HCEC 1CT (cell line): ENCODE measurements at places on chromosomes 5 and 9.

DNA sequence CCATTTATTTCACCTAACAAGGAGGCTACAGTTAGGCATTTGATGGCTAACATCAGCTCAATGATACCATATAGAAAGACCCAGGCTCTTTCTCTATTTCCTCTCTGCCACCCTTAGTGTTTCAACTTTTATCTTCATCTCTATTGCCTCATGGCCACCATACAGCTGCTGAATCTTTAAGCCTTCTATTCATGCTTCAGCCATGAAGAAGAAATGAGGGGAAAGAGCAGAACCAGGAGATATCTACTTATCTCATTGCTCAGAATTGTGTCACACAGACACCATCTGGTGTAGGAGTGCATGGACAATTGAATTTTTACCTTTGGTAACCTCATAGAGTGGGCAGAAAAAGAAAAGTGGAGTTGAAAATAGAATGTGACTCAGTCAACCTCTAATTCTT, 6.7 kb downstream of the GAPT start:
- no peak for DNase-seq

GRCh38 chr5:134245101-134245604, 19.3 kb upstream of the PPP2CA start:
- peak; percentile 60 for DNase-seq

GRCh38 chr9:98236901-98237487, 18.5 kb downstream of the TBC1D2 start:
- no peak for DNase-seq

DNA sequence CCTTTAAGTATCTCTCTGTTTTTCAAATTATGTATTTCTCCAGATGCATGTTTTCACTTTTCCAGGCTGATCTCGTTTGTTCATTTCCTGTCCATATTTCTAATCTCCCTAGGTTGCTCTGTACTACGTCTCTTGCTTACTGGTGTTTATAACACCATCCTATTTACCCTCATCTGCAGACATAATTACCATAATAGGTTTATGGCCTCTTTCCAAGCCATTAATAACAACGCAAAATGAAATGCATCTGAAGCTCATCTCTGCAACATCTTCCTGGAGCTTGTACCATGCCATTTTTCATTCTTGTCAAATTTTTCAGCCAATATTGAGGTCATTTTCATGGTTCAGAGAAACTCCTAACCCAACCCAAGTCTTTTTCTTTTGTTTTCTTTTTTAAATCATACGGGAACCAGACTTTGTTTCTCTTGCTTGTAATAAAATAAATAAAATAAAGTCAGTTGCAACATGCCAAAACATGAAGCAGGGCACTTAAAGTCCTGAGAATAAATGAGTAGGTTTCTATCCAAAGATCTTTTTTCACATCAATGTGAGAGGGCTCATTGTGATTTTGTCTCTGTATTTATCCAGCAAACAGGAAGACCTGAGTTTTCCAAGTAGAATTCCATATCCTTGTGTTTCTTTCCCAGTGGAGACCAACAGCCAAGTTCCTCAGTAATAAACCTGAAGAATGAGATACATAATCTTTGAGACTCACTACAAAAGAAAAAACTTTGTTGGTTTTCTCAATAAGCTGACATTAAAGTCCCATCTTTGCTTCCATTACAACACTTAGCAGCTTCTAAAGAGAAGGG, 37.0 kb downstream of the DPYSL3 start:
- no peak for DNase-seq

- DNase-seq: no peak
Observed at GRCh38 chr5:74028406-74028805, 402.4 kb downstream of the ARHGEF28 start.

DNA sequence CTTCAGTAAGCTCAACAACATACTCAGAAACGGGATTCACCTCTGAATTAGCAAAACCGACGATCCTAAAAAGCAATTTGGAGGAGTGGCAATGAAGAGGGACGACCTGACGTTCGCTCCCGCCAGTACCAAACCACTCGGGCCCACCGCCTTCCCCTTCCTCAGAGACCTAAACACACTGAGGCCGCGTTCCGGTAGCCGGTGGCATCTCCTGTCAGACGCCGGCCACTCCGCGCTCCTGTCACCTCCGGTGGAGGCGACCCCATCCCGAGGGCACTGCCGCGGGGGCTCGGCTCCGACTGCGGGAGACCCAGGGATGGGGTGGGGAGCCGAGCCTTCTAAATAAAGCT, 617 bp downstream of the PPP6C start:
- DNase-seq: no peak

DNA sequence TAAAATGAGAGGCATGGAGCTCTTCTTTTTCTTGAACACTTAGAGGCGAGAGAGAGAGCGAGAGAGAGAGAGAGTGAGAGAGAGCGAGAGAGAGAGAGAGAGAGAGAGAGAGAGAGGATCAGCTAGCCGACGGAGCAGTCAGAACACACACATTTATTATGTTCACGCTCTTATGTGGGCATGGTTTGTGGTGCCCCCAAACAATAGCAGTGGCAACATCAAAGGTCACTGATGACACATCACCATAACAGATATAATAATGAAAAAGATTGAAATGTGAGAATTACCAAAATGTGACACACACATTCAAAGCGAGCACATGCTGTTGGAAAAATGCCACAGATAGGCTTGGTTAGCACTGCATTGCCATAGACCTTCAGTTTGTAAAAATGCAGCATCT, 116.1 kb downstream of the KDM4C start:
- peak; percentile 23 for DNase-seq

DNA sequence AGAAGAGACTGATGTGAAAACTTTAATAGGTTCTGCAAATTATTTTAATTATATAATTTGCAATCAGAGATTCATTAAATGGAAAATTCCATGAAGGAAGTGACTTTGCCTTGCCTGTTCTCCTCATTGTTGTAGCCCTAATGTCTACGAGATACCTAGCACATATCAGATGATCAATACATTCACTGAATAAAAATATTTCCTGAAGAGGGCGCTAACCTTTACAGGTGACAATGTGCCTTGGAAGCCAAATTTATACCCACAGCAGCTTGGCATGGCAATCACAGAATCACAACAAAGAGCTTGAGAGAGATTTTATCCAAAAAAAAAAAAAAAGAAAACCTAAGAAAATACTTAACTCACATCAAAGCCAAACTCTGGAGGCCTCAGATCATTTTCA, 17.4 kb downstream of the HAUS6 start:
- DNase-seq: peak; percentile 2

DNA sequence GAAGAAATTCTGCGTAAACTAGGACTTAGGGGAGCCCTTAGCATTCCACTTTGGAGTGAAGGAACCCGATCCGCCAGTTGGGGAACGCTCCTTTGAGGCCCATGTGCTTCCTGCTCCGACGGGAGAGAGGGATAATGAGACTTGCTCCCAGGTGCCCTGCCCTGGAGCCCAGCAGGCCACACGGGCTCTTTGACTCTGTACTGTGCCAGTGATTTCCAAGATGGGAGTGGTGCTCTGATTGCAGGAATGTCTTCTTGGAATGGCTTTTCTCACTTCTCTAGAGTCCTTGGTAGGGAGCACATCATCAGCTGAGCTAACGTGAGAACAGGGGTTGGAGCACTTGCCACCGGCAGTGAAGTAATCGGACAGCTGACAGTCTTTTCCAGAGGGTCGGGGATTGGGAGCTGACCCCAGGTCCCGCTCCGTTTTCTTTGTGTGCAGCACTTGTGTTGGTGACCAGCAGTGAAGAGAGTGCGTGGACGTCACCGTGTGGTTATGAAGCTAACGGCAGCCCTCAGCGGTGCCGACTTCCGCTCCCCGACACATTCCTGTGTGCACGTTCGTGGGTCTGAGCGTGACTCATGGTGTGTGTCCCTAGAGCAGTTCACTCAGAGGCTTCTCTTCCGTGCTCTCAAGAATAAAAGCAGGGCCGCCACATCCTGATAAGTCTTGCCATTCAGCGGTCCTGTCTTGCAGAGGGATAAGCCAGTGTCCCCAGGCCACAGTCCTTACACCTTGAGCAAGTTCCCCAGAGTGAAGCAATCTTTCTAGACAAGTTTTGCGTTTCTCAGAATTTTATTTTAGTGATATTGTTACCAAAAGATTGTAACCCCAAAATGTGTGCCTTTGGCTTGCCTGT, 25.6 kb downstream of the ABL1 start:
- DNase-seq: peak; percentile 94

DNA sequence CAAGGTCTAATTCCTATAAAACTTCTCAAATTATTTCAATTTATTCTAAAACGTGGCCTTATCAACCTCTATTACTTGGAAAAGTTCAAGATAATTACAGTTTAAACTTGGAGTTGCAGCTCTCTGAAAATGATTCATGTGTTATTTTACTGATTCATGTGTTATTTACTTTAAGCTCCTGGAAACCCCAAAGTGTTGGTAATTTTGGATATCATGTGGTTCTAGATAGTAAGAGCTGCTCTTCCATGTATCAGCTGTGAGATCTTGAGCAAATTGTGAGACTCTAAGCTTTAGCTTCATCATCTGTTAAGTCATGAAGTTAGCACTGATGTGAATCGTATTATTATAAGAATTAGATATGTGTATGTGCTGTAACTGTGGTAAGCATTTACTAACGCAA, 749.2 kb downstream of the TLE4 start:
- peak; percentile 50 for DNase-seq

- DNase-seq: no peak
Observed at GRCh38 chr5:67163231-67163756, 33.3 kb downstream of the CD180 start.

GRCh38 chr5:1119312-1119831, 7.5 kb upstream of the SLC12A7 start:
- no peak for DNase-seq

DNA sequence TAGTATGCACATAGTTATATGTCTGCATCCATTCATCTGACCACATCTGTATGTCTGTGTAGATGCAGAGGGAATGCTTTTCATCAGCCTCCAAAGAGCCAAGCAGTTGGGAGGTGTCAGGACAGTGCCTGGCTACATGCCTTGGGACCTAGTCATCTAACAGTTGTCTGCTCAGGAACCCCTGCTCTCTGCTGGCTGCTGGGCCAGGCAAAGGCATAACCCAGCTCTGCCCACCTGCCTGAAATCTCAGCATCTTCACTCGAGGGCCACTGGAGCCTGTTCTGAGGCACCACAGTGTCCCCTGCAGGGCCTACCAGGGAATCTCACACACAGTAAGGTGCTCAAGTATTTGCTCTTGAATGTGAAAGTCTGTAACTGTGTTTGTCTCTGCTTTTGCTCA, 3.7 kb downstream of the C9orf50 start:
- peak; percentile 54 for DNase-seq

DNA sequence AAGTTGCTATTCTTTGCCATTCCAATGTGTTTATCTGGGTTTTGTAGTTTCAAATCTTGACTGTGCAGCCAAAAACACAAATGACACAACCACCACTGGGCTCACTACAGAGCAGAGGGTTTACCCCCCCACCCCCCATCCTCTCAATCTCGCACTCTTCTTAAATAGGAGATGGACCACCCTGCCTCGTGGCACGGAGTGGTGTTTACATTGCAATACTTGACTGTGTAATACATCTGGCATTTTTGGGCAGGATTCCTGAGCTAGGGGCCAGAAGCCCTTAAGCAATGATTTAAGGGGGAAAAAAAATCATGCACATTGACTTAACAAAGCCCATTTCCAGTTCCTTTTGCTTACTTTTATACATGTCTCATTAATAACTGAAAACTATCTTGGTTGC, 19.0 kb downstream of the PTCH1 start:
- DNase-seq: peak; percentile 25

GRCh38 chr5:111782216-111782615, 25.2 kb upstream of the NREP start:
- DNase-seq: peak; percentile 84

- DNase-seq: no peak
Observed at GRCh38 chr9:94916956-94917355, 190.5 kb downstream of the AOPEP start.

DNA sequence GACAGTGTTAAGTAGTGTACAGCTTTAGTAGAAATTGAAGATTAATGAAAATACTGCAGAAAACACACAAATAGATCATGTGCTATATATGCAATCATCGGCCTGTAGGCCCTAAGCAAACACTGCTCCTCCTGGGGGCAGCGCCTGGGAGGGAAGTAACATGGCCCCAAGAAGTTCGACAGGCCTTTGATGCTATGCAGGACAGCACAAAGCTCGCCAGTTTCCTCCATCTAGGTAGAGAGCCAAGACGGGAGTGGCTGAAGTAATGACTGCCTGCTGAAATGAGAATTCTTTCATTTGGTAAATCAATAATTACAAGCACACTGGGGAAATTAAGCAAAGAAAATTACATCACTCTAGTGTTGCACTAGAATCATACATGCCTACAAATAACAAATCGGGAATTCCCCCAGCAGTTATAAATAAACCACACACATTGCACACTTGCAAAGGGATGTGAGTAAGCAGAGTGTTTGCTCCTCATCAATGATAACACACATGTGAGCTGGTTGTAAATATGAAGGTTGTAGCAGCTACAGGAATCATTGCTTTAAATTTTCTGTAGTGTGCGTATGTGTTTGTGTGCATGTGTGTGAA, 219.9 kb upstream of the NFIL3 start:
- no peak for DNase-seq

DNA sequence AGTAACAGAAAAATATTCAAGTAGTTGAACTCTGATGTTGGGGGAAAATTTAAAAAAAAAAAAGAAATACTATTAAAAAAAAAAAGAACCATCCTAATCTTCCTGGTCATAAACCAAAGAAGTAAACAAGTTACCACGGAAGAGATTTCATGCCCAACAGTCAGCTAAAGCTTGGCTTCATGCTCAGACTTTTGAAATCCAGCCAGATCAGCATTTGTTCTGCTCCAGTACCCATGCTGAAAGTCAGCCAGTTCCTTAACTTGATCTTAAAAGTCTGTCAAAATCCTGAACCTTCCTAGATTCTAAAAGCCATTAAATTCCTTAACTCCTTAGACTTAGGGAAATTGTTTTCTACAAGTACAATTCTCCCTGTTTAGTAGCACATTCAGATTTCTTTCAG, 908.7 kb upstream of the CDH9 start:
- no peak for DNase-seq

DNA sequence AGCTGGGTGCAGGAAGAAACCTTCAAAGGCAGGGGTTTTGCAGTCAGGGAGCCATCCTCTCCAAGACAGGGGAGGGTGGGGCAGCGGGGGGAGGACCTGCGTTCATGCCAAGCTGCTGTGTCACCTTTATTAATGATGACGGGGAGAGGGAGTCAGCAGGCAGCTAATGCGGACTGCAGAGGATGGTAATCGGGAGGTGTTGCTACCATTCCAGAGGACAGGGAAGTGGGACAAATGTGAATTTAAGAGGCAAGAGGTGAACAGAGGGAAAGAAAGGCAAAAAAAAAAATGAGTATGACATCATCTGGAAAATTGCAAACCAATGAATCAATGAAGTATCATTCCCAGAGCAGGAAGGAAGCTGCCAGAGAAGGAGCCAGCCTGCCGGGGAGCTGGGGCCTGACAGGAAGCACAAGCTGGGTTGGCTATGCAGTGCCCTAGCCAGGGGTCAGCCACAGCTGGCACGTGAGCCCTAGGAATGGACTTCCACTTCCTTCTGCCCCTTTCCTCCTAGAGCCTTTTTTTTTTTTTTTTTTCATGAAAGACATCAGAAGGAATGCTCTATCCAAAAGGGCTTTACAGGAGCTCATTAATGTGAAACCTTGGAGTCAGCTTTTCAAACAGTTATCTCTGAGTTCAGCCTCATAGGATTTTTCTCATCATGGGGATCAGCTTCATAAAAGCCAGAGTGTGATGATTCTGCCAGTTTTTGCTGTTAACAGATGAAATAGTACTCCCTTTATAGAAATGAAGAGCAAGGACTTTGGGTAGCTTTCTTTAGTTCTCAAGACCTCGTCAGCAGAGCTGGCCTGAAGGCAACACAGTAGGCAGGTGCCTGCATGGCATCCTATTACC, 9.2 kb downstream of the INSYN2B start:
- DNase-seq: peak; percentile 94
